ENCODE measurements at places on chromosomes 2 and 18.

DNA sequence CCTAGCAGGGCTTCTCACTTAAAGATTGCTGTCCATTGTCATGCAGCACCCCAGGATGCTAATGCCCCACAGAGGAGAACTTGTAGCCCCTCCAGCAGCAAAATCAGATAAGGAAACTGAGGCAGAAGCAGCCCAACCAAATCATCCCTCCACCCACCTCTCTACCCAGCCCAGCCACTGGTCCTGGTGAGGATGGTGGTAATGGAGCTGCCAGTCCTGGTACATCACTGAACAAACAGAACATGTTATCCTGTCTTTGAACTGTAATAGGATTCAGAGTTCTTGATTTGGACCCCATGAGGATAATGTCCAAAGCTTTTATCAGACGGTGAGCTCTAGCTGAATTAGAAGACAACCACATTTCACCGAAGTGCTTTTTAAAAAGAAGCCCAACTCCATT is 113.2 kb downstream of the MRO start:
- no peak for DNase-seq

DNA sequence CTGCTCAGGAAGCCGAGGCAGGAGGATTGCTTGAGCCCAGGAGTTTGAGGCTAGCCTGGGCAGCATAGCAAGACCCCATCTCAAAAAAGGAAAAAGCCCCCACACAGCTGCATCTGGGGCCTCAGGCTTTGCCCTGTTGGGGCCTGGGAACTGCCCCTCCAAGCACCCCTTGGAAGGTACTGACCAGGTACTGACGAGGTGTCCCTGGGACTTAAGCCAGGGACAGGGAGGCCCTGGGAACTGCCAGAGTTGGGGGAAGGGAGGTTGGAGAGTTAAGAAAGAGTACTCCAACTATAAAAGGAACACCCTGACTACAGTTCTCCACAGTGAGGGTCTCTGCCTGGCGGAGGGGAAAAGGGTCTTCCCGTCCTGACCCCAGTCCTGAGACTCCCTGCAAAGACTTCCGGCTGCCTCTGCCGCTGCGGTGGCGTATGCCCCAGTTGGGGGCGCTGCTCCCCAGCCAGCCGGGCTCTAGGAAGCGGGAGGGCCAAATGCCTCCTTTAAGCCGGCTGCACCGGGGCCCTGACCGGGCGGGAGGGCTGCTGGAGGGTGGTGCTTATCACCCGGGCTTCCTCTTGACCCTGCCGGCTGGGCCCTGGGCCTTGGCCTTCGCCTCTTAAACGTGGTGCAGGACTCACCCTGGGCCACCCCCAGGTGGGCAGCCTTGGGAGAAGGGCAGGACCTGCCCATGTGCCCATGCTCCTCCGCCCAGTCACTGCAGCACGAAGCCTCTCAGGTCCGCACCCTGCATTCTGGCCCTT is 12.8 kb downstream of the SLC30A3 start:
- DNase-seq, result peak; percentile 45

DNA sequence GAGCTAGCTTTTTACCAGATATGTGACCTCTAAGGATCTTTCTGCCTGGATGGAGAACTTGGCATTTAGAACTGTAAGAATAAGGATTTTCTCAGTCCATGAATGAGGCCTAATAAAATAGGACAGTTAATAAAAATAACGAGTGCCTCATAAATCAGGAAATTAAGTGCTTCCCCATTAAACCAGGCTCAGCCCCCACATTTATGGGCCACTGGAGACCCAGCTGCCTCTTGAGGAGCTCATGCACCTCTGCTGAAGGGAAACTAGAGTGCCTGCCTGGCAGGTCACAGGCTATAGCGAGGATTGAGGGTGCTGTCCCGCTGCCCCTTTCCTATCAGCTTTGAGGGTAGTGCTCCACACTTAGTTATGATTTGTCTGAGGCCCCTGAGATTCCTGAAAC is 158.0 kb downstream of the ALK start:
- no peak for DNase-seq

DNA sequence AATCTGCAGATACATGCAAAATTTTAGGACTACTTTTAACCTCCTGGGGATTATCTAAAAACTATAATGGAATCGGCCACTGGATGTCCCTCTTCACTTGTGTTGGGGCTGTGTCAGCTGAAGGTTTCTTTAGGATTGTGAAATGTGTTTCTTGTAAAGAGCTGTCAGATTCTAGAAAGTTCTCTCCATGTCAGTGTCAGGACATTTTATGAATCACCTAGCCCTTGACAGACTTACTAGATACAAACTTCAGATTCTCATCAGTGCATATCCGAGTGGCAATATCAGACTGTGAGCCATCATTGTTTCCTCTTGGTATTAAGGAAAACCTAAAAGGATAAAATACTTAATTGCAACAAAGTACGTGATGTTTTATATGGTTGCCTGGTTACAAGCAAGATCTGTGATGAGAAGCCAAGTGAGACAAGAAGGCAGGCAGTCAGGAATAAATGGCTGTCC is 107.3 kb downstream of the CPS1 start:
- no peak for DNase-seq

DNA sequence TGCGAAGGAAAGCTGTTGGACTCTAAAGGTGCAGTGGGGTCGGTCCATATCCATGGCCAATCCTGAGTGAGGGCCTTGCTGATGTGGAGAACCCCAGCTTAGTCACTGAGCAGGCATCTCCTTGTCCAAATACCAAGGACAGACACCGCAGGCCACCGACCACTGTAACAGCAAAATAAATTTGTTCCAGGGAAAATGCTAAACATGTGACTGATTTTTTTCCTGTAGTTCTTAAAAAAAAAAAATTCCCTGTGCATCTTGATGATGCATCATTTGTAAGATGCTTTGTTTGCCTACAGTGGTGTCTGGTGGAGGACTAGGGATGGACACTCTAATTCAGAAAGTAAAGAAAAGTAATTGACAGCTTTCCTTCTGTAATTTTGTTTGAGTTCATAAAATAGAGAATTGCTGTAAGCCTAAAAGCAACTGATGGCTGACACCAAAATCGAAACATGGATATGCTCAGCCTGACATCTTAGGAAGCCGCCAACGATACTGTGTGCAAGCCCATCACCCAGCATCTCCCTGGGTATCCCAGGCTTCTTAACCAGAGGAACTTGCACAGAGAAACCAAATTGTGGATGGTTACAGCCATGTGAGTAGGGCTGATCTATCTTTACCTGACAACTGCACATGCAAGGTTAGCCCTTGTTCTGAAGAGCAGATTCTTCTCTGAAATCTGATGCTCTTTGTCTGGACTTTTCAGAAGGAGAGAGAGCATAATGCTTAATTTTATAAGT is 188.6 kb downstream of the ARL4C start:
- no peak for DNase-seq

GRCh38 chr2:105869341-105869740 is 124.6 kb downstream of the NCK2 start:
- DNase-seq, result no peak

DNA sequence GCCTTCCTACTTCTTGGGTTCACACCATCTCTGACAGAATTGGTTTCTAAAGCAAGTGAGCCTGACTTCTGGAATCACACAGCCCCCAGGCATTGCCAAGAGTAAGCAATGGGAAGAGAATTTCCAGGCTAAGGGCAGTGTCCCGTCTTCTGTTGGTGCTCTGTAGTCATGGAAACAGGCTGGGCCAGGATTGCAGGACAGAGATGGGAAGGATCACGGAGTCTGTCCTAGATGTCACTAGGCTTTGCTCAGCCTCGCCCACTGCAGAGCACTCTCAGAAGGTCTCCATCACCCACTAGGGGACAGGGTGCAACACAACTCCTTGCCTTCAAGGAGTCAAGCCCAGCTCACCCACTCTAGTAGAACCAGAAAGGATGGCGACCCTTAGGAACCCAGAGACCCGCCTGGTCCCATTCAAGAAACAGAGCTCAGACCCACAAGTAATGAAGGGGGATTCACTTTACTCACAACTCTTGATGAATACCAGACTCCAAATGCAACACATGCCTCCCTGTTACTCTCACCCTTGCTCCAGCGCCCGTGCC is 48.6 kb upstream of the TEX51 start:
- DNase-seq, result no peak

DNA sequence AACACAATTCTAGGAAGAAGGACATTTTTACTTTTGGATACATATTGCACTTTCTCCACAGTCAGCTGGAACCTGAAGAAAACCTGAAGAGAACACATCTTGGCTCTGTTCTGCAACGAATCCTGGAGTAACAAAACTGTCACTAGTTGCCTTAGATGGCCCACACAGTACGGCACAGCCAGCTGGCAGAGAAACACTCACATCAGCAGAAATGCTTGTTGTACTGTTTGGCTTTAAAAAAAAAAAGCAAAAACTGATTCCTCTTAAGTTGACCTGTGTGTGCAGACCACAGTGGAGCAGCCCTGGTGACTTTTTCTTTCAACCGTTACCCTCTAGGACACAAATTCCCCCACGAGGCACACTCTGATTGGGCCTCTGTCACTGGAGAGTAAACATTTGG is 152.3 kb upstream of the TWIST2 start:
- no peak for DNase-seq

DNA sequence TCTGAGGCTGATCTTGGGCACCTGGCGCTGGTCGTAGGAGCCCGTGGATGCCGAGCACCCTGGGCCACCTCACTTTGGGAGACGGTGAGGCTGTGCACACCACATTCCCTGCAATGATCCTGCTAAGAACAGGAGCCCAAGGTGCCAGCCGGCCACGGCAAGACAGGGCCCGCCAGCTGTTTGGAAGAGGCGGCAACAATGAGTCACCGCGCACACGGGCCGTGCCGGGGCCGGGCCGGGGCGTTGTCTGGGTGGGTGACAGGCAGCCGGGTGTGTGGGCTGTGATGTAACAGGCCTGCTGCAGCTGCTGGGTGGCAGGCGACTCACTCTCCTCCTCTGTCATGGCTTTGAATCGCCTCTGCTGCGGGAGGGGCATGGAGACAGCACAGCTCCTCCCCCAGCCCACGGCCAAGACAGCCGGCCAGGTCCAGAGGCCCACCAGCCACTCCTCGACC is 49.7 kb upstream of the ODC1 start:
- DNase-seq, result peak; percentile 58

- DNase-seq, result no peak
Observed at GRCh38 chr2:239811111-239811781, 213.9 kb downstream of the NDUFA10 start.

DNA sequence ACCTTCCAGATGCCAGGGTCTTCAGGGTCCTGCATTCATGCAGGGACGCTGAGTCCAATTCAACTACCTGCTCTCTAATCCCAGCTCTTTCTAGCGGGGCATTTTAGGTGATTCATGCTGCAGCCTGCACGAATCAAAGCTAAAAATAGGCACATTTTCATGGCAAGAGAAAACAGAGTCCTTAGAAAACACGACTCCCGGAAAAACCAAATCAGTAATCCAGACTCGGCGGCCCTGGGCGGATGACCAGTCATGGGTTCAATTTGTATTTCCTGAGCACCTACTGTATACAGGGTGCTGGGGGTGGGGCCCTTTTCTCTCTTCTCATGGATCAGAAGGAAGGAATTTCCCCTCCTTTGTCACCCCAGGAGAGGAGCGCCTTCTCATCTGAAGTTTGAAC is 64.4 kb downstream of the LONRF2 start:
- DNase-seq, result no peak

DNA sequence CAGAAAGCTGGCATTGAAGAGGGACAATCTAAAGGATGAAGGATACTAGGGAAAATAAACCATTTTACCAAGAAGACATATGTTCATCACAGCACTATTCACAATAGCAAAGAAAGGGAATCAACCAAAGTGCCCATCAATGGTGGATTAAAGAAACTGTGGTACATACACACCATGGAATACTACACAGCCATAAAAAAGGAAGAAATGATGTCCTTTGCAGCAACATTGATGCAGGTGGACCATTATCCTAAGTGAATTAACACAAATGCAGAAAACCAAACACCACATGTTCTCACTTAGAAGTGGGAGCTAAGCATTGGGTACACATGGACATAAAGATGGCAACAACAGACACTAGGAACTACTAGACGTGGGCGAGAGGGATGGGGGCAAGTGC is 7.2 kb upstream of the MFF start:
- no peak for DNase-seq

- DNase-seq, result no peak
Observed at GRCh38 chr18:58952858-58953257, 88.2 kb downstream of the ZNF532 start.

- peak; percentile 37 for DNase-seq
Observed at GRCh38 chr2:191521608-191522208, 156.2 kb upstream of the NABP1 start.

GRCh38 chr2:85085563-85085962 is 47.6 kb upstream of the TCF7L1 start:
- no peak for DNase-seq

DNA sequence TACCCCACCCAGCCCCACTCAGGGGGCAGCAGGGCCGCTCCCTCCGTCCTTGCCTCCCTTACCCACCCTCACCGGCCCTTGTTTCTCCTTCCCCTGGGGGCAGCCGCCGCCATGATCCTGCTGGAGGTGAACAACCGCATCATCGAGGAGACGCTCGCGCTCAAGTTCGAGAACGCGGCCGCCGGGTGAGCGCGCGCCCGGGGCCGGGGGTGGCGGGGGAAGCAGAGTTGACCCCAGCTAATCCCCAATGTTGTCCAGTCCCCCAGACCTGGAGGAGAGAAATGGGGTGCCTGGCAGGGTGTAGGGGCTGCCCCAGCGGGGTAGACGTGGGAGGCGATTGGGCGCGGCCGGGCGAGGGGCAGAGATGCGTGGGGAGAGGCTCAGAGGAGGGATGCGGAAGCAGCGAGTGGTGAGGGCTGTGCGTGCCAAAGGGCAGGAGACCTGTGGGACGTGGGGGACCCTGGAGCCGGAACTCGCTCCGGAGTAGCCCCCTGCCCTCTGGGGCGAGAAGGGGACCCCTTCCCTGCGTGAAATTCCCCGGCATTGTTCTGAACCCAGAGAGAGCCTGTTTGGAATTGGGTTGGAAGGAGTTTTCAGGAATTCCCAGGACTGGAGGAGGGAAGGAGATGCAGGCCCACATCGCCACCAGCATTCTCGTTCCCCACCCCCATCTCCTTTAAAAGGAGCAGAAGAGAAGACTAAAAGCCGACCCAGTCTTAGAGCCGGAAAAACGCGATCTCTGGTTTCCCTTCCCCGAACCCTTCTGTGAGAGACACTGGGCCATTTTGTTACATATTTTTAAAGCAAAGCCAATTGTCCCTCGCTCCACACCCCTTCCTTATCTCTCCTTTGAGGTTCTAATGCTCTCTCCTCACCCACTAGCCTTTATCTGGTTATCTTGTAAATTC is 625 bp downstream of the ARPC2 start:
- DNase-seq, result peak; percentile 70

GRCh38 chr2:18966131-18966530 is 376.8 kb upstream of the NT5C1B start:
- no peak for DNase-seq

- DNase-seq, result no peak
Observed at GRCh38 chr2:309954-310510, 22.1 kb upstream of the ALKAL2 start.

All from CD4-positive, alpha-beta T cell treated with Interleukin-17A for 1 hour (primary cell).